GDM1 (cell line): ENCODE measurements at places on chromosomes 3 and 15.

DNA sequence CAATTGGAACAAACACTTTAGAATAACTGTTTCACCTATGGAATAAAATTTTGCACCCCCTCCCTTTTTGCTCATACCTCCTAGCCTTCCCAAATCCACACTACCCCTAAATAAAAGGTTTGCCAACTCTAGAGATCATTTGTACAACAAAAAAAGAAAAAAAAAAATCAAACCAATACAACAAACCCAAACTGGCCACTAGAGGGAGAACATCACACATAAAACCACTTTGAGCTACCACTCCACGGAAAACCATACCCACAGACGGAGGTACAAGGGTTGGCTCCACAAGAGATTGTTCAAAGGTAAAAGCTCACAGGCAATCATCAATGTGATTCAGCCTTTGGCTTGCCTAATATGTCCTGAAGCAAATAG is 47.6 kb downstream of the SETMAR start:
- DNase-seq = peak; percentile 63

DNA sequence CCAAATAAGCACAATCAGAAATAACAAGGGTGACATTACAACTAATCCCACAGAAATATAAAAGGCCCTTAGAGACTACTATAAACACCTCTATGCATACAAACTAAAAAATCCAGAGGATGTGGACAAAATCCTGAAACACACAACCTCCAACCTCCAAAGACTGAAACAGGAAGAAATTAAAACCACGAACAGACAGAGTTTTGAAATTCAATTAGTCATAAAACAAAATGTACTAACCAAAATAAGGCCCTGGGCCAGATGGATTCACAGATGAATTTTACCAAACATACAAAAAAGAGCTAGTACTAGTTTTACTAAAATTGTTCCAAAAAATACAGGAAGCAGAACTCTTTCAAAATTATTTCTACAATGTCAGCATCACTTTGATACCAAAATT is 1043.6 kb downstream of the DIPK2A start:
- no peak for DNase-seq

GRCh38 chr3:160981217-160981938 is 123.8 kb downstream of the B3GALNT1 start:
- DNase-seq = no peak

DNA sequence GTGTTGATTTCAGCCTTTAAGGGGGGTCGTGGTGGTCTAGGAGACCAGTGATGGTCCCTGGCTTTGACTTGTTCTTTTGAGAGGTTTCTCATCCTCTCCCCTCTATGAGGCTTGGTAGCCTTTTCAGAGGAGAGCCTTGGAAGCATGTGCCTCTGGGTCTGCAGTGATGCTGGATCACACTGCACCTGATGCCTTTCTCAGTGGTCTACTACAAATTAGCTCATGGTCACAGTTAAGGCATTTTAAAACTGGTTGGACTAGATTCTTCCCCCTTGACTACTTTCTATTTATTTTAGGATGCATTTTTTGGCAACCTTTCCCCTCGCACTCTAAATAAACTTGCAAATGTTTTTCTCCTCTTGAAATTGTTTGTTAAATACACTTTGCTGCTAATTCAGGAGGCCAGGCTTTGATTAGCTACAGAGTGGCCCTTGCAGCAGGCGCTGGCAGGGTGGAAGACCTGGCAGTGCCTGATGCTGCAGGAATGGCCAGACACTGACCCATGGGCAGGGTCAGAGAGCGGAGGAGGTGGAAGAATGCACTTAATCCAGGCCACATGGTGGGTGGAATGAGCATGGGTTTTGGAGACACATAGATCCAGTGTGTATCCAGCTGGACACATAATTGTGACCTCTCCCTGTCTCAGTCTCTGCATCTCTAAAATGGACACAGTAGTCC is 318.8 kb upstream of the CTDSPL start:
- no peak for DNase-seq

- no peak for DNase-seq
Measured at GRCh38 chr3:11154036-11154952, at the start of gene HRH1. HRH1 (plus strand) TSS chr3:11154493; CDS start chr3:11259038, 104,545 bp downstream.
